ENCODE measurements at places on chromosomes 13 and 19.

DNA sequence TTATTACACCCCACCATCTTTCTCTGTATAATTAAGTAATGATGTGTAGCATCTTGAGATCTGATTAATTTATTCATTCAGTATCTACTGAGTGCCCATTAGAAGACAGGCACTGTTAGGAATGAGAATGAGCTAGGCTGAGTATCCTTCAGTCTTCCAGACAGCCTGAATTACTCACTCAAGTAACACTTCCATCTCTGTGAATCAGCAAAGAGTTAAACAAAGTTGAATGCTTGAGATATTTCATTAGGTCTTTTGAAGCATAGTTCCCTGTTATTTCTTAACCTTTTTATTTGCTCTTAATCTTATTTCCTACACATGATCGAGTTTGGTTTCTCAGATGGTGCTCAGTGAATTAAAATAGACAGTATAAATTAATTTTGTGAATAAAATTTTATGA lies 413.7 kb downstream of the DCT start:
- DNase-seq, result no peak

- DNase-seq, result no peak
Measured at GRCh38 chr13:90276216-90276615, 1071.3 kb upstream of the MIR17HG start.

DNA sequence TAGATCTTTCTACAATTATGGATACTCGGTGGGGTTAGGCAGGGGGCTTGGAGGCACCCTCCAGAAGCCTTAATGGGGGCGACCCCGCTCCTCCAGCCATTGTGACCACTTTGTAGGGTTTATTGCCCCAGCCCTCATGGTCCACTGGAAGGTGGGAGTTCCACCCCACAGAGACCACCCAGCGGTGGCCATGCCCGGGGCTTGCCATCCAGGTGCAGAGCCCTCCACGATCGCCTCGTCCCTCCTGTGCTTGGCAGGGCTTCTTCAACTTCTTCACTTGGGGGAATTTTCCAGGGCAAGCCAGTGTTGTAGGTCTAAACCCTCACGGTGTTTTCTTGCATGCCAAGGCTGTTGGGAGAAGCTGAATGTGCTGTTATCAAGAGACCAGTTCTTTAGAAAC lies 16.1 kb downstream of the ZNF536 start:
- DNase-seq, result no peak

- DNase-seq, result no peak
Measured at GRCh38 chr19:40774916-40775631, at the start of gene MIA. MIA (plus strand) TSS chr19:40775521; CDS start chr19:40775543, 22 bp downstream.

GRCh38 chr13:63435667-63436324 lies 2020.1 kb upstream of the PCDH20 start:
- DNase-seq, result no peak

GRCh38 chr13:65264066-65264465 lies 1966.1 kb downstream of the PCDH9 start:
- DNase-seq, result no peak

- DNase-seq, result no peak
Measured at GRCh38 chr13:94335761-94336526, 143.5 kb downstream of the DCT start.

DNA sequence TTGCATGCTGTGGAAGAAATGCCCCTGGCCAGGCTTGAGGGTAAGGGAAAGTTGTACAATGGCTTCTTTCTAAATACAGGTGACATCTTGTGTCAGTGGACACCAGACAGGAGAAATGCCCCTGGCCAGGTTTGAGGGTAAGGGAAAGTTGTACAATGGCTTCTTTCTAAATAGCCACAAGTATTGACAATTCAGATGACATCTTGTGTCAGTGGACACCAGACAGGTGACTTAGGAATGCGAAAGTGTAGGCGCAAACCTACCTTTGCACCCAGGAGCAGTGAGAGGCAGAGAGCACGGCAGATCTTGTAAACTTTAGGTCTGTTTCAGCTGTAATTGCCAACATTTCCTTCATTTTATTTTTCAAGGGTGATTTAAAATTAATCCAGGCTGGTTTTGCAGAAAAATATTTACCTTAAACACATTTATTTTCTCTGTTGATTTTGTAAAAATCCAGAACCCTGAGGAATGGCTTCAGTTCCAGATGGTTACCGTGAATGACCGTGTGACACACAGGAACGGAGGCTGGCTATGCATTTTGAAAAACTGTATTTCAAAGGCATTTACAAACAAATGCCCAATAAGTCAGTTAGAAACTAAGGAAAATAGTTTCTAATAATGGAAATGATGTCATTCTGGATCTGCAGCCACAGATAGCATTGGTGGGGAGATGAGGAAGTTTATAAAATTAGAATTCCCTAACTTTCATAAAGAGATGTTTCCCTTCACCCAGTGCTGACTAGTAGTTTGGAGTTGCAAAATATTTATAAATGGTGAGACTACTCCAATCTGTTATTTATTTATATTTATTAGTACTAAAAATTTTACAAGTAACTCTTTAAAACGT lies 34.9 kb downstream of the TNFSF13B start:
- no peak for DNase-seq

DNA sequence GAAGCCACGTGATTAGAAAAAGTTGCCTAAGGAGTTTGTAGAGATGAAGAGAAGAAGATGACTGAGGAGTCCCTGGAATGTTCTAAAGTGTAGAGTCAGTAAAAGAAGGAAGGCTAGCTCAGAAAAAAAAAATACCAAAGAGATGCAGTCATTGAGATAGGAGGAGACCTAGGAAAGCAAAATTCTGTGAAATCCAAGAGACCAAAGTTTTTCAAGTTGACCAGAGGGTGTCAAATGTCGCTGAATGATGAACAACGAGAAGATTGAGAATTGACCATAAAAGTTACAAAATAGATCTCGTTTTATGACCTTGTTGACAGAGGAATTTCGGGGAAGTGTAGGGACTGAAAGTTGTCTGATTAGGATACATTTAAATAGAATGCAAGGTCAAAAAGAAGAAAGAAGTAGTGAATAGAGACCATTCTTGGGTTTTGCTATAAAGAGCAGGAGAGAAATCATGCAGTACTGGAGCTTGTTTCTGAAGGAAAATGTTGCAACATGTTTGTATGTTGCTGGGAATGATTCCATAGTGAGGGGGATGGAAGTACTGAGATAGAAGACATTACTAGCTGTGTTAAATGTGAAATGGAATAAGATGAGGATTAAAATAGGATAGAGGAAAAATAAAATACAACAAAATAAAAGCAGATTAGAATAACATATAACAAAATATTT lies 30.2 kb upstream of the HTR2A start:
- DNase-seq, result no peak

DNA sequence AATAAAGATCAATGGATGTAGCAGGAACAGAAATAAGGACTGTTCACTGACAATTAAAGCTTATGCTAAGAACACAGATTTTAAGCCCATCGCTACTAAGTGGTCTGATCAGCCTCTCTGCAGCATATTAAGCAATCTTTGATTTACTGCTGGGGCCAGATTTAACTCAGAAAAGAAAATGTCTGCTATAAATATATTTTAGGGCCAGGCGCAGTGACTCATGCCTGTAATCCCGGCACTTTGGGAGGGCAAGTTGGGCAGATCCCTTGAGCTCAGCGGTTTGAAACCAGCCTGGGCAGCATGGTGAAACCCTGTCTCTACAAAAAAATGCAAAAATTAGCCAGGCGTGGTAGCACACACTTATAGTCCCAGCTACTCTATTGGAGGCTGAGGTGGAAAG lies 43.0 kb downstream of the METTL21C start:
- no peak for DNase-seq

DNA sequence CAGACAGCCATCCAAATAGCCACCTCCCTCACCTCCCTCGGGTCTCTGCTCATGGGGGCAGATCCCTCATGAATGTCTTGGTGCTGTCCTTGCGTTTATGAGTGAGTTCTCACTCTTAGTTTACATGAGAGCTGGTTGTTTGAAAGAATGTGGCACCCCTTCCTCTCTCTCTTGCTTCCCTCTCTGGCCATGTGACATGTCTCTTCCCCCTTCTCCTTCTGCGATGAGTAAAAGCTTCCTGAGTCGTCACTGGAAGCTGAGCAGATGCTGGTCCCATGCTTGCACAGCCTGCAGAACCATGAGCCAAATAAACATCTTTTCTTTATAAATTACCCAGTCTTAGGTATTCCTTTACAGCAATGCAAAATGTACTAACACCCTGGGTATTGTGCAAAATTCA lies 208.7 kb downstream of the LACC1 start:
- no peak for DNase-seq

DNA sequence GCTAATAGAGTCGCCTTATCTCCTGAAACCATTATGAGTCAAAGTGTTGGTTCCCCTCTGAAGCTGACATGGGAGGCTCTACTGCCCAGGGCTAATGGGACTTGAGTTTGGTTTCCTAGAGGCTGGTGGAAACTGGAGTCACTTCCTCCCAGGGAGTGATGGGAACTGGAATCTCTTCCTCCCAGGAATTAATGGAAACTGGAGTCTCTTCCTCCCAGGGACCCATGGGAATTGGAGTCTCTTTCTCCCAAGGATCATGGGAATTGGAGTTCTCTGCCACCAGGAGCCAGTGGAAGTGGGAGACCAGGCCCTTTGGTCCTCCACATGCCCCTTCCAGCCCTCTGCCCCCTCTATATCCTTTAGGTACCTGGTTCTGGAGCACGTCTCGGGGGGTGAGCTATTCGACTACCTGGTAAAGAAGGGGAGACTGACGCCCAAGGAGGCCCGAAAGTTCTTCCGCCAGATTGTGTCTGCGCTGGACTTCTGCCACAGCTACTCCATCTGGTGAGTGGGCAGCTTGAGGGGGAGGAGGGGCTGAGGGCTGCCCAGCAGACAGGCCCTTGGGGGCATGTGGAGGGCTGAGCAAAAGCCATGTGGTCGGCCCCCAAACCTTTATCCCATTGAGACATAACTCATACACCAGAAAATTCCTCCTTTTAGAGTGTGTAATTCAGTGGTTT lies 5.5 kb downstream of the BRSK1 start:
- DNase-seq, result no peak

All from T-helper 2 cell treated with Interferon-gamma antibody and Interleukin-4, amounts not matched to agents 5 μg/mL and 100 μg/mL, for 36 hours (primary cell).